CD4-positive, alpha-beta T cell (primary cell): ENCODE measurements at places on chromosomes 4 and X.
A peak's percentile ranks its signal among the peaks of the same experiment; 100 is the strongest.

- no peak for DNase-seq
These were observed 70.2 kb upstream of the PLS3 start for GRCh38 chrX:115490814-115491213.

DNA sequence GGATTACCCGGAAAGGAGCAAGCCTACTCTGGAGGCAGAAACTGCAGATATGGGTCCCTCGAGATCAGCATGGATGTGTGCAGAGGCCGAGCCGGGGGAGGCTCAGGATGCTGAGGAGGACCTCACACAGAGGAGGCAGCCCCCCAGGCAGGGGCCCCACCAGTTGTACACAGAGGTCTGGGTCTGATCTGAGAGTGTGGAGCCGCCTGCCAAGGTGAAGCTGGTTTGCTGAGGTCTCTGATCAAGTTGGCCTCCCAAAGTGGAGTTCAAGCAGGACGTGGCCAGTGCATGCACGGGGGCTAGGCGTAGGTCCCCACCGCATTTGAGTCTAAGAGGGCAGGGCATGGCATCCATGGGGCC lies 35.0 kb downstream of the ACOX3 start:
- no peak for DNase-seq

DNA sequence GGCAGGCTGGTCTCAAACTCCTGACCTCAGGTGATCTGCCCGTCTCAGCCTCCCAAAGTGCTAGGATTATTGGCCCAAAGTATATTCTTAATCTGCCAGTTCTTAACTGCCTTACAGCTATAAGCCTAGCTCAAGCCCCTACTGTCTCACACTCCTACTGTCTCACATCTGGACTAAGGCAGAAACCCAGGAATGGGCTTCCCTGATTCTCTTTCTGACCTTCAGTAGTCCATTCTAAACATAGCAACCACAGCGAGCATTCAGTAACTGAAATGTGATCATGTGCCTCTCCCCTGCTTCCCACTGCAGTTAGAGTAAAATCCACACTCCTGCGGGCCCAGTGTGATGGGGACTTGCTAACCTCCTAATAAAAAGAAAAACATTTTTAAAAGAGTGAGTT lies 58.9 kb downstream of the MTMR1 start:
- DNase-seq: no peak

- no peak for DNase-seq
These were observed 27.4 kb downstream of the CENPU start for GRCh38 chr4:184706453-184706852.

GRCh38 chr4:4960574-4960973 lies 58.7 kb downstream of the CYTL1 start:
- DNase-seq: no peak

DNA sequence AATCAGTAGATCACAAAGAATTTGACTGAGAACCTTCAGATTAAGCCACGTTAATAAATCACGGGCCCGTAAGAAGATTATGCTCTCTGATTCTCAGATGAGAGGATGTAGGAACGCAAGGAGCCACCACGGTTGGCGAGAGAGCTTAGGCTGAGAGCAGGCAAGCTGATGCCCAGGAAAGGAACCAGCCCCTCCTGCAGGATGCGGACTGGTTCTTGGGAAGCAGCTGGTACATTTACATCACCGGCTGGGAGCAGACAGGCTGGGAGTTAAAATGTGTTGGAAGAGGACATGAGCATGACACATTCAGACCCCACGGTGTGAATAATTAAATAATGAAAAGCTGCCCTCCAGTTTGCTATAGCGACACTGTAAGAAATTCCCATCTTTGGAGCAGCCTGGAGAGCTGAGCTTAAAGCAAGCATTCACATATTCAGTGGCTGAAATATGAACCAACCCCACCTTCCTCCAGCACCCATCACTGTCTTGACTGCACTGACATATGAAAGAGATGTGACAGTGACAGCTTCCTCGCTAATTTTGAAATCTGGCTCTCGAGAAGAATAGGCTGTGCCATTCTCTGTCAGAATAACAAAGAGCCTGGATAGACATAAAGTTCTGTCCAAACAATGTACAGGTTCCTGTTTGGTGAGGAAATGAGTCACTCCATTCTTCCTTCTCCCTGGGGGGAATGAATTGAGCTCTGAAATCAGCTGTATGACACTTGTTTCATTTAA lies 33.1 kb downstream of the LNX1 start:
- DNase-seq: no peak

GRCh38 chrX:41441934-41442823 lies 5.0 kb upstream of the NYX start:
- DNase-seq: peak; percentile 75

GRCh38 chr4:148429206-148429605 lies 13.0 kb downstream of the NR3C2 start:
- DNase-seq: no peak

DNA sequence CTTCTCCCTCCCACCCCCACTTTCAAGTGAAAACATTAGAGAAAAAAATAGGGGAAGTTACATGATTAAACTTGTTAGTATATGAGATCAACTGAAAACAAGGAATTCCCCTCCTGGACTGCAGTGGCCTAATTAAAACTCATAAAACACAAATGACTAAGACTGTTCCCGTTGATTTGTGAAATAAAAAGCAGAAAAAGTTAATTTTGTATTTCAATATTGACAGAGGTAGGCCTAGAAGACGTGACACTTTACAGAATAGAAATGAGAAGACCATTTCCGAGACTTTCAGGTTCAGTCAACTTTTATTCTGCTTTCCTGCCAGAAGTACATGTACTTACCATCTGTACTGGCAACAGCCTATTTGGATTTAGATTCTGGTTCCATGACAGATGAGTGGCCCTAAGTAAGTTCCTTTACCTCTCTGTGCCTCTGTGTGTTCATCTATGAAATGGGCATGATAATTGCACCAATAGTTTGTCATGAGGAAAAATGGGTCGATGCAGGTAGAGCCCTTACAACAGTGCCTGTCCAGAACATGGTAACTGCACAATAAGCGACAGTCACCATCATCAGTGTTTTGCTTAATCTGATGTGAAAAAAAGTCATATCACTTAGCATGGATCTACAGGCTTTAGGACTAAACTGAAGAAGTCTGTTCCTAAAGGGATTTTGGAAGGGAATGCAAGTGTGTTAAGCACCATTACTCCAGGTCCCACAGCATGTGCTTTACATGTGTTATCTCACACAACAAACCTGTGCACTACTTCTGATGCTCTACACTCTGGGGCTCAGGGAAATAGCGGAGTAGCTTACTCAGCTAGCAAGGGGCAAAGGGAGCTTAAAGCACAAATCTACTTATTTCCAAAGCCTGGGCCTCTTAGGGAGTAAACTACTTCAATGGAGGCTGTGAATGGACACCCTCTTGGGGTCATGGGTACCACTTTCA lies 562.3 kb upstream of the DIPK2B start:
- no peak for DNase-seq

GRCh38 chr4:124666496-124666895 lies 46.0 kb downstream of the ANKRD50 start:
- DNase-seq: no peak

- DNase-seq: peak; percentile 38
These were observed 11.1 kb upstream of the FAM3A start for GRCh38 chrX:154526901-154527675.

GRCh38 chr4:69831646-69832325 lies 28.2 kb downstream of the SULT1E1 start:
- no peak for DNase-seq

- no peak for DNase-seq
These were observed 763 bp upstream of the PRRG1 start for GRCh38 chrX:37348231-37348970.

DNA sequence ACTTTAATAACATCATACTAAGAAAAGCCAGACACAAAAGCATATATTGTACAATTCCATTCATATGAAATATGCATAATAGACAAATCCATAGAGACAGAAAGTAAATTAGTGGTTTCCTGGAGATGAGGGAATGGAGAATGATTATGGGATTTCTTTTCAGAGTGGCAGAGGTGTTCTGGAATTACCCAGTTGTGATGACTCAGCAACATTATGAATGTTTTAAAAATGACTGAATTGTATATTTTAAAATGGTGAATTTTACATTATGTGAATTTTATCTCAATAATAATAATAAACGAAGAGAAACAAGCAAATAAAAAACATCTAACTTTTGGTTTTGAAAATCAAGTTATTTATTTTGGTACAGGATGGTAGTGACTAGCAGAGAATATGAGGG lies 11.2 kb downstream of the ZXDA start:
- no peak for DNase-seq

DNA sequence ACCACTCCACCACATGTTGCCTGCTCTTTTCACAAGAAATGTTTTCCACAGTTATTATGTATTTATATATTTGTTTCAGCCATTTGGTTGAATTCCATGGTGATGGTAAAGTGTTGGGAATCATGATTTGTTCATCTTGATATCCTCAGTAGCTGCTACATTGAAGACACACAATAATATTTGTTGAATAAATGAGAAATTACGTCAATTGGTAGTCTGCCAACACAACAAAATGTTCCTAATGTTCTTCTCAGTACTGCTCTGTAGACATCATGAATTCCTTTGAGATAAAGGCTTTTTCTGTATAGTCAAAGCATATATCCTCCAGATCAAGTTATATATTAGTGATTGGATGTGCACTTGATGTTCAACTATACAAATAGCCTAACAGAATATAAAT lies 29.5 kb downstream of the CXXC4 start:
- DNase-seq: no peak

DNA sequence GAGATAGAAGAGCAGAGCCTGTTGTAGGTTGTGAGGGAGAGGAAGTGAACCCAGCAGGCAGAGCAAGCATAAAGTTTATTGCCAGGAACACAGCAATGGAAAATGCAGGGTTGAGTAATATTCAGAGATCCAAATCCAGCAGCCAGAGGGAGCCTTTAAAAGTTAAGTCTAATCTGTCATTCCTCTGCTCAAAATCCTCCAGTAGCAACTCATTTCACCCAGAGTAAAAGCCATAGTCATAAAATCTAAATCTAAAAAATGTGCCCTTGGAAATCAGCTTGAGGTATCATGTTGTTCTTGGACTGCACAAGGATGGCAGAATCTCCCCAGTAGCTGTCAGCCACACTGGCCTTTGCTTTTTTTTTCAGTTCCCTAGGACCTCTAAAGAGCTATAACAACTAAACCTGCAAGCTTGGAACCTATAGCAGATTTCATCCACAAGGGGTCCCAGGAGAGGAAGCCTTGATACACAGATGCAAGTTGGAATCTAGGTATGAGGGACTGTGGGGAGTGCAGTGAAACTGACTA lies 62.9 kb upstream of the FRAS1 start:
- peak; percentile 9 for DNase-seq

GRCh38 chr4:181659876-181660275 lies 583.3 kb upstream of the TENM3 start:
- DNase-seq: no peak

- no peak for DNase-seq
These were observed 100.8 kb downstream of the ARSJ start for GRCh38 chr4:113878668-113879067.

DNA sequence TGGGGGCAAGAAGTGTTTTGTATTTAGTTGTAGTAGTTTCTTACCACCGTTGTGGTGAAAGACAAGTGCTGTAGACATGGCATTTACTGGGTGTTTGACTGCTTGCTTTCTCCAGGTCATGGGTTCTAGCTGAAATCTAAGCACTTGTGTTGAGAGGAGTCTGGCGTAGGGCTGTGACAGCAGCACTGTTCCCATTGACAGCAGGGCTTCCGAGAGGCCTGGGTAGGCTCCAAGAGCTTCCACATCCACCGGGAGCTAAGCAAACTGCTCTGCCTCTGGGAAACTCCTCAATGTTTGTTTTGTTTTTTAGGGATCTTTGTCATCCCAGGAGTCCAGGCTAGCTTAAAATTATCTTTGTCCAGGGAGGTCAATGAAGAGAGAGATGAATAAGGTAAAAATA lies 44.3 kb downstream of the BMPR1B start:
- DNase-seq: no peak

- DNase-seq: no peak
These were observed 43.2 kb upstream of the FUNDC1 start for GRCh38 chrX:44585866-44586265.

DNA sequence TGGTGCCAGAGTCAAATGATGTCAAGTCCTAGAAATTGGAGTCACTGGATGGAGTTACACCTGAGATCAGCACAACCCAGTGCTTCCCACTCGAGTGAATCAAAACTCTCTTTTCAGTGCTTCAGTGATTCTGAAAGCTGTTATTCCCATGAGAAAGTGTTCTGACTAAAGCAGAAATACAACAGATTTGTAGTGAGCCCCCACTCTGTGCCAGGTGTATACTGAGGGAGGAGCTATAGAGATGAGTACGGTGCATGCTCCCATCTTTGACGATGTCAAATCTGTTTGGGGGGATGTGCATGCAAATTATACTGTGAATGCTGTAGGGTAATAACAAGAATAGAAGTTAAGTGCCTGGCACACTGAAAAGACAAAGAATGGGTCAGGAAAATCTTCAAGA lies 330.2 kb downstream of the HS3ST1 start:
- no peak for DNase-seq

- DNase-seq: no peak
These were observed 67.2 kb upstream of the TENM3 start for GRCh38 chr4:182175788-182176519.

DNA sequence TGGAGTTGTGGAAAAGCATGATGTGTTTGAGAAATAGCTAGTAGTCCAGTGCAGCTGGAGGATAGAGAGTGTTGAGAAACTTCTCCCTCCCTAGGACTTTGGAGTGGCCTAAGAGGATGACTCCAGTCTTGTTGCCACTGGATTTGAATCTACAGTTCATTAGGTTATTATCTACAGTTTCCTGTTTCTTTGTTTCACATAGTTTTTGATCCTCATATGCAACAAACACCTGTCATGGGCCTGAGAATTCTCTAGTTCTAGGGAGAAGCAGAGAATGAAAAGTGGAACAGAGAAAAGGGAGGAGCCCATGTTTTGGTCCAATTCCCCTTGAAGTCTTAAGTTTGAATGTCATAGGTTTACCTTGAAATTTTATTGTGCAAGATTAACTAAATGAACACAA lies 73.6 kb upstream of the TBC1D9 start:
- no peak for DNase-seq

GRCh38 chrX:16601885-16602284 lies 48.1 kb upstream of the S100G start:
- no peak for DNase-seq

GRCh38 chr4:133741766-133742165 lies 459.8 kb downstream of the PABPC4L start:
- no peak for DNase-seq

DNA sequence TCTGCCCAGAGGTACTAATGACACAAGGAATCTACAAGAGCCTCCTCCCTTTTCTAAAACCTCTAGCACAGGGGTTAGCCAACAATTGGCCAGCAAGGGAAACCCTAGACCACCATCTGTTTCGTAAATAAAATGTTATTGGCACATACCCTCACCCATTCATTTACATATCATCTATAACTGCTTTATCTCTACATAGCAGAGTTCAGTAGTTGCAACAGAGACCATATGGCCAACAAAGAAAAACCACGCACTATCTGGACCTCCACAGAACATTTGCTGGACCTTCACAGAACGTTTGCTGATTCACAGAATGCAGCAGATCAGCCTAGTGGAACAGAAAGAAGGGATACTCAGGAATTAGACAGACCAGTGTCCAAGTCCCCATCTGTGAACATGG lies 9.4 kb downstream of the SLC2A9 start:
- DNase-seq: no peak
